Progenitor cell of endocrine pancreas (in vitro differentiated cells): ENCODE measurements at places on chromosomes 1 and 21.

- DNase-seq, result no peak
These were observed 23.9 kb downstream of the CAPN8 start for GRCh38 chr1:223641523-223642039.

- no peak for DNase-seq
These were observed 1483.5 kb downstream of the MRPL39 start for GRCh38 chr21:24123785-24124184.

DNA sequence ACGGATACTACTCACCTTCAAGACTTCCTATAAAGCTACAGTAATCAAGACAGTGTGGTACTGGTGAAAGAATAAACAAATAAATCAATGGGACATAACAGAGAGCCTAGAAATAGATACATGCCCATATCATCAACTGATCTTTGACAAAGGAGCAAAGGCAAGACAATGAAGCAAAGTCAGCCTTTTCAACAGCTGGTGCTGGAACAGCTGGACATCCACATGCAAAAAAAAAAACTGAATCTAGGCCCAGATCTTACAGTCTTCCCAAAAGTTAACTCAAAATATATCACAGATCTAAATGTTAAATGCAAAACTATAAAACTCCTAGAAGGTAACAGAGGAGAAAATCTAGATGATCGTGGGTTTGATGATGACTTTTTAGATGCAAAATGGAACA, 170.3 kb downstream of the MIS18A start:
- no peak for DNase-seq

- no peak for DNase-seq
These were observed 11.5 kb downstream of the MORN1 start for GRCh38 chr1:2379733-2380404.

DNA sequence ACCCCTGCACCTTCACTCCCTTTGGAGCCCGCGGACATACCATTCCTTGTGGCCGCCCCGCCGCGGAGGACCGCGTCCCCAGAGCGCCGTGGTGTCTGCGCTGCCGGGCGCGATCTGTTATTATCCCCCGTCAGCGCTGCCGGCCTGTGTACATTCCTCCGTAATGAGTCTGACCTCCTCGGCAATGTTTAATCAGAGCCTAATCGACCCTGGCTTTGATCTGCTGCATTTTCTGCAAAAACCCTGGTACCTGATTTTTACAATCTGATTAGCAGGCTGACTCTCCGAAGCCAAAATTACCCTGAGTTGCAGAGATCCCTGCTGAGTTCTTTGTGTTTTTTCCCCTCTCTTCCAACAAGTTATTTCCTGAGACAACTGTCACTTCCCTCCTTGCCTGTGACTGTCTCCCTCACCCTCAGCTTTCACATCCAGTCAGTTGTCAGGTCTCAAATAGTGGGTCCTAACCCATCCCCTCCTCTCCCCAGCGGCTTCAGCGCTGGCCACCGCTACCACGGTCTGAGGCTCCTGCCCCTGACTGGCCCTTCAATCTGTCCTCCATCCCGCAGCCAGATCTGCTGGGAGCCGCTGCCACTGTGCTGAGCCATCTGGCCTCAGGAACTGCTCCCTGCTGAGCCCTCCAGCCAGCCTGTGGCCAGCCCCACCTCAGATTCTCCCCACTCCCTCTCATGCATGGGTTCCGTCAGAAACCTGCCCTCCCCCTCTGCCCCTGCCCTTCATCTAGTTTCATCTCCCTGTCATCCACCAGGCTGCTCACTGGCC, 53.5 kb downstream of the GLIS1 start:
- DNase-seq, result no peak

DNA sequence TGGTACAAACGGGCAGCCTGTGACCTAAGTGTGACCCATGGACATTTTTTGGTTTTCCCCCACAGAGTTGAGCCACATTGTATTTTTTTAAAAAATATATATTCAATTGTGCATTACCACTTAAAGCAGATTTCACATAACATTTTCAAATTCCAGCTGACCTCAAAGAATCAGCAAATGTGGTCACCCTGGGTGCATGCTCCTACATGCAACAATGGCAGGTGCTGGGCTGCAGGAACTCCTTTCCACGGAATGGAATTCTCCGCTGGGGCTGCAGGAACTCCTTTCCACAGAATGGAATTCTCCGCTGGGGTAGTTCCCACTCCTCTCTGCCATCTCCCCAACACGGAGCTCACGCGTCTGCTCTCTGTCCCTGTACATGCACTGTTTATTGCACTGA, 68.7 kb downstream of the MAP10 start:
- DNase-seq, result no peak

GRCh38 chr1:4734791-4735190, 80.4 kb downstream of the AJAP1 start:
- DNase-seq, result no peak

GRCh38 chr1:4512636-4513035, 141.8 kb upstream of the AJAP1 start:
- DNase-seq, result no peak

DNA sequence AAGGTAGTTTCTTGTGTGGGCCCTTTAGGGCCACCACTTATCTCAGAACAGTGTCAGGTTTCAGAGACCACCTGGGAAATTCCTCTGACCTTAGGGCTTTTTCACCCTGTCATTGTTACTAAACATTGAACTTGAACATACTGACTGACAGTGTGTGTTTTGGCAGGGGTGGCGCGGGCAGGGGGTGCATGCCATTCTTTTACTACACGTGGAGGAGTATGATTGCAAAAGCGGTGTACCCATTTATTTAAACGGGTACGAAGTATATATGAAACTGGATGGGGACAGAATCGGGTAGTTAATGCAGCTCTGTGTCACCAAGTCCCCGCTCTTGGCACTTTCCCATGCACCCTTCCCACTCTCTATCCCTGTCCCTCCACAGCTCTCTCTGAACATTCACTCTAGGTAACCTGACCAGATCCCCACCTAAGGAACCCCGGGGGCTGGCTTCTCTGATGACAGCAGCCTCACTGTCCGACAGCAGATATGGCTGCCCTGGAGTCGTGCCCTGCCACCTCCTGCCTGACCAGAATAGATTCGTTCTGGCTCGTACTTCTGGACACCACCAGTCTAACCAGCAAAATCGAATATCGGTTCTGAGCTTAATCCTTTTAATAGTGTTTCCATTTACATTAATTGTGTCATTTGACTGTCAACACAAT, 51.3 kb downstream of the NFASC start:
- DNase-seq, result no peak

DNA sequence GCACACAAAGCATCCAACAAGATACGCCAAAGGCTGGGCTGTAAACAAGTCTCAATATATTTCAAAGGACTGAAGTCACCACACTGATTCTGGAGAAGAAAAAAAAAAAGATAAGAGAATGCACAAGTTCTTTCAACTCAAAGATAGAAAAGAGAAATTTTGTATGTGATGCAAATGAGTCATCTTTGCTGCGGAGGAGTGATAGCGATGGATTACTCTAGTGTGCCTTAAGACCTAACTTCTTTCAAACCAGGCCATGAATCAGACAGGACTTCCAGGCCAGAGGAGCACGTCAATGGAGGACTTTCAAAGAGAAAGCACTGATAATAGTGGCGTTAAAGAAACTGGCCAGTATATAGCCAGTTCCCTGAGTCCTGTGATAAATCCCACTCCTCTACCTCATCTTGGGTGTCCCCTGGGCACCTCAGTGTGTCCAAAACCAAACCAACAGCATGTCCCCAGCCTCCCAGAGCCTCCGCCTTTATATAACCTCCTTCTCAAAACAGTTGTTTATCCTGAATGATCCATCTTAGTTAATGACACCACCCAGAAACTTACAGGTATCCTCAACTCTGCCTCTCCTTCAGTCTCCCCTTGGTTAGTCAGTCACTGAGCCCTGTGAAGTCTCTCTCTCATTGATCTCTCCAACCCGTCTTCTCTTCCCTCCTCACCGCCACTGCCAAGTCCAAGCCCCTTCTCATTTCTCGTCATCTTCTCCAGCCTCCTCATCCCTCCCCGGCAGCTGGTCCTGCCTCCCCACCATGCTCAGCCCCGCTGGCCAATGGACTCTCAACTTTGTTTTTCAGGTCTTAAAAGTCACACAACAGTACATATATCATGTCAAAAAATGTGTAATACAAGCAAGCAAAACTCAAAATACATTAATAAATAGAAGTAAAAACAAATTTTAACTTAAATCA, 47.2 kb upstream of the IFFO2 start:
- DNase-seq, result no peak

DNA sequence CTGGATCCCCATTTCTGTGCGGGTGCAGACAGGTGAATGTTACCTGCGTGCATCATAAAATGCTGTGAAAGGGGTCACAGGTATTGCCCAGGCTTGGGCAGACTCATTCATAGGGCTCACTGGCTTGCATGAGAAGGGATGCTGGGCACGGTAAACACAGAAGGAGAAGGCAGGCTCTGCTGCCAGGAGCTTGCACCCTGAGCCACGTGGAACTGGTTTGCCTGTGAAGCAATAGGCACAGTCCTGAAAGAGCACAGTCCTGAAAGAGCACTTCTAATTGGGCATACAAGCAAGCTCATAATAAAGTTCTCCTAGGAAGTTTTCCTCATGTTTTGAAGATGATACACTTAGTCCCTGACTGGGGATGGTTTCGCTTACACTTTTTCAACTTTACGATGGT, 40.9 kb downstream of the GALNT2 start:
- DNase-seq, result no peak

DNA sequence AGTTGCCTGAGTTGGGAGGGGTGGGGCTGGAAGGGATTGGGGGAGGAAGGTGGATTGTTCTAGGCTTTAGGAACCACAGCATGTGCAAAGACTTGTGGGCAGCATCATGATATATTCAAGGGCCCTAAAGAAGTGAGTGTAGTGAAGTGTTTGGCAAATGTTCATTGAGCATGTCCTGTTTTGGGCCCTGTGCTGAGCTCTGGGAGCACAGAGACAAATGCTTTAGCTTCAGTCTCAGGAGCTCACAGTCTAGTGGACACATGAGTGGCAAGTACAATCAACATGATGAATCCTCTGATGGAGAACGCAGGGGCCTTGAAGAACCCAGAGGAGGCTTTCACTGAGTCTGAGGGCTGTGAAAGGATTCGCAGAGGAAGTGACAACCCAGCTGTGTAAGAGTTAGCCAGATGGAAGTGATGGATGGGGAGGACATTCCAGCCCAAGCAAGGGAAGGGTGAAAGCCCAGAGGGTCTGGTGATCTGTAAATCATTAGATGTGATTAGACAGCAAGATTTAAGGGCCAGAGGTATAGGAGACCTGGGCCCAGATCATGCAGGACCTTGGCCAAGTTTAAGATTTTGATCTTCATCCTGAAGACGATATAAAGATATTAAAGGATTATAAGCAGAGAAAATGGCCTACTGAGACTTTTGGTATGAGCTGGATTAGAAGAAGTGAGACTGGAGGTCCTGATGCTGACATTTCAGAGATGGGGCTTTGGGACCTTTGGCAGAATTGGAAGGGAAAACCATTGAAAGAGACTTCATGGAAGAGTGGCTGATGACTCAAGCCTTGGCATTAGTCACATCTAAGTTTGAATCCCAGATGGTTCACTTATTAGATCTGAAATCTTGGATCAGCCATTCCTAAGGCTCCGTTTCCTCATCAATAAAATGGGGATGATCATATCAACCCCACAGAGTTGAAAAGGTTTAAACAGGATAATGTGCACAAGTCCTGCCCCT, 4.6 kb downstream of the IPO13 start:
- no peak for DNase-seq

- no peak for DNase-seq
These were observed 273.6 kb upstream of the LRRC7 start for GRCh38 chr1:69294171-69294570.

DNA sequence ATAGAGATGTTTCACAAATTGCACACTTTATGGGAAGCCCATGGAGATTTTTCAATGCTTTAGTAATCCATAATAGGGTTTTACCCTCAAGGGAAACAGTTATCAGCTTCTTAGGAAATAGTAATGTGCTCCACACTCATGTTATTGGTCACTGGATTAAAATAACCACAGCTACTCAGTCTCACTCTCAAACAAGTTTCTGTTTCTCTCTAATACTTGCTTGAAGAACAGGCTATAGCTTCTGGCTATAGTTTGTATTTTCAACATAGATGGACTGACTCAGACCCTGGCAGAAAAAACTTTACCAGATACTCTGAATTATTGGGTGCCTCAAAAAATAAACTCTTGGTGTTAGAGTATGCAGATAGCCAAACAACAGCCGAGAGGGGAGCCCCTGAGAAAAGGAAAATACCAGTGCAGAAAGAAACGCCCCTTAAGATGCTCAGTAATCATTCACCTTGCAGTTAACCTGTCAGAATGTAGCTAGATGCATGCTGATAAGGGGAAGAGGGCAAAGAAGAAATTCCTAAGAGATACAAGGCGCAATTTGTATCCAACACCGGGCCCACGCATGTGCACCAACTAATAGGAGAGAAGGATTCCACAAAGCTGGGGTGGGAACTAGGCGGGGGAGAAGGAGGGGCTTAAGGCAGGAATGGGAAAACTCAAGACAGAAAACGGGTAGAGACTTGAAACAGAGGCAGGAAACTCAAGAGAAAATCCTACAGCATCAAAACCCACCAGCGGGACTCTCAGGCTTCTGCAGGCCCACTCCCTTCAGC, 30.4 kb upstream of the PDE4B start:
- no peak for DNase-seq

DNA sequence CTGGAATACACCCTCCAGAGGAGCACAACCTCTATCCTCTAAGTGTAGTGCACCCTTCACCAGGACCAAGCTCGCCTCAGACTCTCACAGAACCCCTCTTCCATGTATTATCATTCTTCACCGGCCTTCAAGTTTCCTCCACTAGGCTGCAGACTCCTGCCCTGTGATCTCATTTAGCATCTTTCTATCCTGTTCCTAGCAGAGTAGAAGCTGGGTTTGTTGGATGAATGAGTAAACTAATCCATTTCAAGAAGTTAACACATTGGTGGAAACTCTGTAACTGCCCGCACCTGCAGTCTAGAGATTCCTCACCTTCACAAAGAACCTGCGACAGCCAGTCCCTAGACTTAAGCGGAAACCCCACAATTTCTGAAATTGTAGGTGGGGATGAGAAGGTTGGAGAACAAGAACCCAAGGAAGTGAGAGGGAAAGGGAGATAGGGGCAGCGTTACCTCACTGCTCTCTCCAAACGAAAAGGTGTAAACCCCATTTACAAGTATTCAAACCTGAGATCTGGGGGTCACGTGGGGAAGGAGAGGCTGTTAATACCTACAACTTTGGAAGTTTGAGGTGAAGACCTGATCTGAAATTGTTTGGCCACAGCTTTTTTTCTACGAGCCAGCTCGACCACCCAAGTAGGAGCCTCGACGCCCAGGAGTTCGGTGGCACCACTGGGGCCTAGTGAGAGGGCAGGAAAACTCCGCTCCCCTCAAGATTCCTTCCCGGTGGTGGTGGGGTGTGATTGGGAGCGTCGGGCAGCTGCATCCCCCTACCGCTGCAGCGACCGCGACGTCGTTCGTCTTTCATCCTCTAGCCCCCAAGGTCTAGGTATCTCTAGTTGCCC, 1.2 kb downstream of the PTPN14 start:
- DNase-seq, result no peak

GRCh38 chr1:38899560-38899959, 18.2 kb upstream of the GJA9 start:
- no peak for DNase-seq
